Activated CD4-positive, alpha-beta memory T cell treated with anti-CD3 and anti-CD28 coated beads, Interleukin-2, amount 10 ng/mL, durations not matched to agents 7 days and 5 days (primary cell): ENCODE measurements at places on chromosomes 2 and 18. TPM values are rescaled to one million over a fixed set of nuclear protein-coding genes. Genes with fewer than 3 reads are reported as not detected.

DNA sequence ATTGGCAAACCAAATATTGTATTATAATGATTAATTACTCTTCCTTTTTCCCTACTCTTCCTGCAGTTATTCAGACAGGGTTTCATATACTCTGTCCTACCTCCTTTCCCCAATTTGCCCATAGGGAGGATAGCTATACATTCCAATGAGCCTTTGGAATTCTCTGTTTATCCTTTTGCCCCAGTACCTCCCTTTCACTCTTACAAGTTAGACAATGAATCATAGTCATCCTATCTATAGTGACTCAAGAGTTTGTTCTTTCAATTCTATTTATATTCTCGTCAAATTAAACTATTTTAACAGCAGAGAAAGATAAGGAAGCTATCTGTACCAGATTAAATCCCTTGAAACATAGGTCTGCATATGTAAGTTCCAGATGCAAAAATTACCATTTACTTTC lies 437.5 kb downstream of the NR4A2 start:
- DNase-seq, result no peak

GRCh38 chr18:63480915-63481314 lies 4.2 kb downstream of the SERPINB5 start:
- no peak for DNase-seq

The SULT1C2 gene
- total RNA-seq, result not detected

GRCh38 chr2:19865151-19865550 lies 36.6 kb downstream of the TTC32 start:
- DNase-seq, result no peak

DNA sequence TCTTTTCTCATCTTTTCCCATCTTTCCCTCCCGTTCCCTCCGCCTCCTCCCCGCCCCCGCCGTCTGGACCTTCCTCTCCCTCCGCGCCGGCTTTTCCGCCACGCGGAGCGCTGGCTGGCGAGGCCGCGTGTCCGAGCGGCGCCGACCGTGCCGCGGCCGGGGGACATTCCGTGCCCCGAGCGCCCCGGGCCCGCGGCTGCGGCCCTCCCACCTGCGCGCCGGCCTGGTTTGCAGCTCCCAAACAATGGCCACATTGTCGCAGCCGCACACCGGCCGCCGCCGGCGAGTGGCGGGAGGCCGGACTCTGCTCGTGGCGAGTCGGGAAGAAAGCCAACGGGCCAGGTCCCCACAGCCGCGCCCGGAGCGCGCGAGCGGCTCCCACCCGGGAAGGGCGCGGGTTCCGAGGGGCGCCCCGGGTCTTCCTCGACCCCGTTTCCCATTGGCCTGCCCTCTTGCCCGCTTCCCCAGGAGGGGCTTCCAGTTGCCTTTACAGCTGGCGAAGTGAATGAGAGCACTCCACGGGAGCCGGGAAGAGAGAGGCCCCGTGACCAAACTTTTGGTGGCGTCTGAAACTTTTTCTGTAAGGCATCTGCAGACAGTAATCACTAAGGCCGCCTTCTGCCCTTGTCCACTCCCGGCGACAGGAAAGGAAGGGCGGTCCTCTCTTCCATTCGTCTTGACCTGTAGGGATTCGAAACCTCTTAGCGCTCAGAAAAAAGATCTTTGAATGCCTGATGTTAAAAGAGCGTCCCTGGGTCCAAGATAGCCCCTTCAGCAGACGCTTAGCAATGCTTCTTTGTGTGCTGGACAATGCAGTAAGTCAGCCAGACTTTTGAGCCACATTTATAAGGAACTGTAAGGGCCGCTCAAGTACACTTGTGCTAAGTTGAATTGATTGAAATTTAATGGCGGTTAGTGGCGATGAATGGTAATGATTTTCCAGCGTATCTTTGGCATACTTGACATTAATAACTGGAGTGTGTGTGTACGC lies 6.2 kb downstream of the GLI2 start:
- peak; percentile 4 for DNase-seq

The CGREF1 gene
- total RNA-seq, result 1.2 TPM

GRCh38 chr2:62195421-62196277 lies at the start of gene B3GNT2:
B3GNT2 (plus strand) TSS chr2:62196115; CDS start chr2:62222221, 26,106 bp downstream.
- peak; percentile 88 for DNase-seq

GRCh38 chr2:138121666-138122661 lies 157.7 kb downstream of the HNMT start:
- no peak for DNase-seq

DNA sequence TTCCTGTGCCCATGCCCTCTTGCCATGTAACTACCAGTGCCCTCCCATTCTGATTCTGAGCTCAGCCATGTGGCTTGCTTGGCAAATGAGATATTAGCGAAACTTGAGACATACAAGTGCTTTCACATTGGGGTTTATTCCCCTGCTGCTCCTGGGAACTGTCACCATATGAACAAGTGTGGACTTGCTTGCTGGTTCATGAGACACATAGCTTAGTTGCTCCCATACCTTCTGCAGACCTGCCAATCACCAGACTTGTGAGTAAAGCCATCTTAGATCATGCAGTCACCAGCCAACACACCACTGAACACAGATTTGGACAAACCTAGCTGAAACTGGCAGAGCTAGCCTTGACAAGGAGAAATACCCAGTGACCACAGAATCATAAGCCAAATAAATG lies 155.1 kb downstream of the SS18 start:
- no peak for DNase-seq

The ITGA4 gene
- total RNA-seq, result 265 TPM

- no peak for DNase-seq
These were observed 13.7 kb downstream of the SESTD1 start for GRCh38 chr2:179250848-179251504.

DNA sequence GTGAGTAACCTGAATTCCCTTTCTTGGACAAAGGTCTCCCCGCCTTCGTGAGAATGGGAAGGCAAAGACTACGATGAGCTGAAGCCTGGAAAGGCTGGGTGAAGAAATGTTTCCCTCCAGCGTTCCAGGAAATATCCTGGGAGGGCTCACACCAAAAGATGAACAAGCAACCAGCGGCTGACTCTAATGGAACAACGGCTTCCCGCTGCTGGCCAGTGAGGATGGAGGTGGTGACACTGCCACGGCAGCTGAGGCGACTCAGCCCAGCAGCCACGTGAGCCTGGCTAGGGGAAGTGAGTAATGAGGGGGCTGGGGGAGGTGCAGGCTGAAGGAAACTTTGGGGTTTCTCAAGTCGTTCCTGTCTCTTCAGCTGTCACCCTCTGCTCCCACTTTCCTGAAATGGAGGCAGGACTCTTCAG lies 105.0 kb upstream of the SMAD7 start:
- peak; percentile 53 for DNase-seq

The UGT1A5 gene
- not detected for total RNA-seq

DNA sequence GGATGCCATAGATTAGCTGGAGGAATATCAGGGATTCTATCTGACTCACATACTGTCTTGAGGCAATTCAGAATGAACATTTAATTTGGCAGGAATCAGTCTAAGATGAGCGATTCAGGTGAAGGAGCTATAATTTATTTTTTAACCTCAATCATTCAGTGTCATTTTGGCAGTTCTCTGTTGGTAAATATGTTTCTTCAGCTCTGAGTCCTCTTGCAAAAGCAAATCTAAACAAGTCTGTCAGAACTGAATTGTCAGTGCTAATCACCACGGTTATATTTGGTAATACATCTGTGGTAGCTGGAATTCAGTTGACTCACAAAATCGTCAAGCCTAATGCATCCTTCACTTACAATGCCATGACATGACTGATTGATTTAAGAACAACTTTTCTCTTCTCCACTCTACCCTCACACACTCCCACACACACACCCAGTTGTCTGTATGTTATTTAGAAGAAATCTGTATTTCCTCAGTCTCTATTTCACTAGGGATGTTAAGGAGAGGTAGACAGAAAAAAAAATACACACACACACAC lies 516.6 kb upstream of the NXPH2 start:
- no peak for DNase-seq

DNA sequence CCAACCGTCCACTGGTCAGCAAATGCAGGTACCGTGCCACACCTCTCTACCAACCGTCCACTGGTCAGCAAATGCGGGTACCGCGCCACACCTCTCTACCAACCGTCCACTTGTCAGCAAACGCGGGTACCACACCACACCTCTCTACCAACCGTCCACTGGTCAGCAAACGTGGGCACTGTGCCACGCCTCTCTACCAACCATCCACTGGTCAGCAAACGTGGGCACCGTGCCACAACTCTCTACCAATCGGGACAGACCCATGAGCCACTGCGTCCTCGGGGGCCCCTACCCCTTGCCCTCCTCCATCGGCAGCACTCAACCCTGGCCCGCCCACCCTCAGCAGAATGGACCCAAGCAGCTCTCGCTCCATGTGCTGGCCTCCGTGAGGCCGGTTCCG lies 226.4 kb upstream of the SALL3 start:
- no peak for DNase-seq

- peak; percentile 19 for DNase-seq
These were observed 10.5 kb downstream of the DRC1 start for GRCh38 chr2:26412091-26412673.

- DNase-seq, result no peak
These were observed 118.8 kb downstream of the MEP1B start for GRCh38 chr18:32308493-32309120.

GRCh38 chr18:51537487-51537886 lies 340.0 kb upstream of the MEX3C start:
- DNase-seq, result peak; percentile 23

The NAT8 gene
- not detected for total RNA-seq

- DNase-seq, result no peak
These were observed 16.7 kb downstream of the NOSTRIN start for GRCh38 chr2:168819050-168819715.

DNA sequence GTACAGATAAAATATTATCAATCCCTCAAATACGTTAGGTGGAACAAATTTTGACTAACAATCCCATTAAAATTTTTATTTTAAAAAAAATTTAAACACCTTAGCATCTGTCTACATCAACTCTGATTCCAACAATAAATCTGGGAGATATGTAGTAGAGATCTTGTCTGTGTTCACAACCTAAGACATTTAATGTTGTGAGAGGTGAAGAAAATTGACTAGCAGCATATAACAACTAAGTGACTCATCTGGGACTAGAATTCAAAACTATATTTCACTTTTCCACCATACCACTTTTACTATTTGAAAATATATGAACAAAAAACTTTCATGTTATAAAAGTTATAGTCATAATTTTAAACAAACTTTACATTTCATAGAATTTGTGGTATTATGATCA lies 97.9 kb downstream of the ATAD2B start:
- no peak for DNase-seq

GRCh38 chr2:14903709-14904374 lies 271.3 kb downstream of the LRATD1 start:
- peak; percentile 66 for DNase-seq

- no peak for DNase-seq
These were observed 126.7 kb downstream of the PRKCE start for GRCh38 chr2:45777996-45778719.

The PLEKHH2 gene
- total RNA-seq, result 0.48 TPM

DNA sequence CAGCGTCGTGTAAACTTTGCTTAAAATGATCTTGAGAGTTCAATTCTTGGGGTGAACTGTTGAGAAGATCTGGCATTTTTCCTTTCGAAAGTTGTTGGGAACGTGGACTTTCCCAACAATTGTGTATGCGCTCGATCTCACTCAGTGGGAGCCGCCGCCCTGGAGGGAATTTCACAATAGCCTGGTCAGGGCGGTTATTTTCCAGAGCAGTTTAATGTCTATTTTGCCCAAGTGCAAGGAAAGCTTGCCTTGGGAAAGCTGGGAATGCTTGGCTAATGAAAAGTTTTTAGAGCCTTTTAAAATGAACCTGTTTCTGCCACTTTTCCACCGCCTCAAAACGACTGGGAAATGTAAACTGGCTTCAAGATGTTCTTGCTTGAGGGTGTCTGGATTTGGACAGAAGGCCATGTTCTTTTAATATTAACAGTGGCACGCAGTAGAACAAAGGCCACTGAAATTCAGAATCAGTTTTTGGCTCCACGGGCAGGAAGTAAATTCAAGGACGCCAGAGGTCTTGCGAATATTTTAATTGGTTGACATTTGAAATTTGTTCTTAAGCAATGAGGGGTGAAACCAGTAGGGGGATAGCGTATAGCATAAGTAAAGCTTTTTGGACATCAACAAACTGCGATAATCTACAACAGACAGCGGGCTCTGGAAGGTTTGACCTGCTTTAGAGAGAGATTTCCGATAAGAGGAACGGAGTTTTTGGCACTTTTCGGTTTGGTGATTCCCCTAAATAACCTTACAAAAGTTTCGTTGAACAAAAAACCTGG lies 1.2 kb downstream of the CFLAR start:
- DNase-seq, result peak; percentile 50

DNA sequence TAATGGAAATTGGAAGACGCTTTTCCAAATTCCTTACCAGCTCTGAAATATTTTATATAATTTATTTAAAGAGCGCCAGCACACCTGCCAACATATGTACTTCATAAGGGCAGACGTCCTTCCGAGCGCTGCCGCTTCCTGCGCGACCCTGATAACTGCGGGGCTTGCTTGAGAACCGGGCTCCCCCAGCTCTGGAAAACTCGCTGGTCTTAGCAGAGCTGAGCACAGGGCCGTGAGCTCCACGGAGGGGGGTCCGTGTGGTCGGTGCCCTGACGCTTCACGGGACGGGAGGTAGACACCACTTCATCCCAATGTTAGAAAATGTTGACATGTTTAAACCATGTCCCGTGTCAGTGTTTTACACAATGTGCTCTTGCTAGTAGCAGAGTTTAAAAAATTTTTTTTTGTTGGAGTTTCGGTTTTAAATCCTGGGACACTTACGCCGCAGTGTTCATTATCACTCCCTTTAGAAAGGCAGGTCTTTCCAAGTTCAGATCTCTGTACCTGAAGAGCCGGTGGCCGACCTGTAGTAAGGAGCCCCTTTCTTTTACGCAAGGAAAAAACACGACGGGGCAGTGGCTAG lies 1.6 kb downstream of the NFATC1 start:
- DNase-seq, result no peak

- no peak for DNase-seq
These were observed 156.5 kb downstream of the SP3 start for GRCh38 chr2:173808718-173809117.

DNA sequence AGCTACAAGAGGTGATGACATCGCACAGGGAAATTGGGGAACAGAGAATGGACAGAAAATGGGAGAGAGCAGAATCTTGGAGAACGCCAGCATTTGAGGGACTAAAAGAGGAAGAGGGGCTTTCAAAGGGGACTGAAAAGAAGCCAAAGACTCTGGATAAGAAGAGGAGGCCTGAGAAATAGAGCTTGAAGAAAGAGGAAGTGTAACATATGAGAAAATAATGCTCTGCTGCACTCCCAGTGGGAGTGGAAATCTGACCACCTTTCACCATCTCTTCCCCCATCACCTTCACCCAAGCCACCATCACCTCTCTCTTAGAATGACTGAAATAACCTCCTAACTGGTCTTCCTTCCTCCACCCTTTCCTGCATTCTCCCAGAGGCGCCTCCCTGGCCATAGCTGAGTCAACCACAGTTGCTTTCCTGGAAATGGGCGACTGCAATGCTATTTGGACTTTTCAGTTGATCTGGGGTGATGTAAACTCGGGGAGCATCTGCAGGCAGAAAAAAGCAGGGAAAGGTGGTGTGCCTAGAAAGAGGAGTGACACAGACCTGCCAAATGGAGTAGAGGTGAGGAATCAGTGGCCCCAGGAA lies 16.8 kb downstream of the CXCR1 start:
- DNase-seq, result no peak

DNA sequence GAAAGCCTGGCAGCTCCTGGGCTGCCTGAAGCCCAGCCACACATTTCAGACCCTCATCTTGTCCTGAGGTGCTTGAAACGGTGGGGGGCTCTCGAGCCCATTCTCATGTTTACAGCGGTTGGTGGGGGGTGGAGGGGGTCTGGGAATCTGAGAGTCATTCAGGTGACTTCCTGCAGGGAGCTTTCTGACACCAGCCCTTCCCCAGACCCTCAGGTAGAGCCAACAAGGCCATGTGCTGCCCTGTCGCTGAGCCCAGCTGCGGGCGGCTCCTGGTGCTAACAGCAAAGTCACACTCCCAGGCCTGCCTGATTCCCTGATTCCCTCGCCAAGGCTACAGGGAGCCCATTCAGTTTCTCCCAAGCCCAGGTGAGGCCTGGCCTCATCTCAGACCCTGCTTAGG lies 324.9 kb upstream of the MEX3C start:
- DNase-seq, result no peak
